DMS 273 treated with DMSO at 0.1 percent for 48 hours (cell line): ENCODE measurements at places on chromosomes 13 and 19.

DNA sequence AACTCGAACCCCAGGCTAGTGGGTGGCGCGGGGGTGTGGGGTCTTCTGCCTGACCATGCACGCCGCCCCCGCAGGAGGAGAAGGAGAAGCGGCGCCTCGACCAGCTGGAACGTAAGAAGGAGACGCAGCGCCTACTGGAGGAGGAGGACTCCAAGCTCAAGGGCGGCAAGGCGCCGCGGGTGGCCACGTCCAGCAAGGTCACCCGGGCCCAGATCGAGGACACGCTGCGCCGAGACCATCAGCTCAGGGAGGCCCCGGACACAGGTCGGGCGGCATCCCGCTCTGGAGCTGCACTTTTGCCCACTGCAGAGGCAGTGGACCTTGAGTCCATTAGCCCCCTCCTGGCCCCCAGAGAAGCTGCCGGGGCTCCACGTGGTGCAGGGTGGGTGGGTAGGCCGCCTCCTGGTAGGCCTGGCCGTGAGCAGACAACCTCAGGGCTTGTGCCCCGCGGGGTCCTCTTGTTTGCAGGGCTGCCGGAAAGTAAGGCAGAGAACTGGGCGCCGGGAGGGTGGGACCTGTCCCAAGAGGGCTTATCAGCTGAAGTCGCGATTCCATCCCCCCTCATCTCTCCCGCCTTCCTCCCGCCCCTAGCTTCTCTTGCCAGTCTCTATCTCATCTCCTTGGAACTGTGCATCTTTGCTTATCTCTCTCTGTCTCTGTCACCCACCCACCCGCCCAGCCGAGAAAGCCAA lies 9.9 kb downstream of the CCDC124 start:
- no peak for DNase-seq

- DNase-seq = no peak
Observed at GRCh38 chr13:24511019-24511815, 1.4 kb downstream of the PARP4 start.

GRCh38 chr13:103957939-103958338 lies 891.7 kb upstream of the SLC10A2 start:
- DNase-seq = no peak

GRCh38 chr13:87590518-87590917 lies 80.7 kb upstream of the SLITRK5 start:
- no peak for DNase-seq

DNA sequence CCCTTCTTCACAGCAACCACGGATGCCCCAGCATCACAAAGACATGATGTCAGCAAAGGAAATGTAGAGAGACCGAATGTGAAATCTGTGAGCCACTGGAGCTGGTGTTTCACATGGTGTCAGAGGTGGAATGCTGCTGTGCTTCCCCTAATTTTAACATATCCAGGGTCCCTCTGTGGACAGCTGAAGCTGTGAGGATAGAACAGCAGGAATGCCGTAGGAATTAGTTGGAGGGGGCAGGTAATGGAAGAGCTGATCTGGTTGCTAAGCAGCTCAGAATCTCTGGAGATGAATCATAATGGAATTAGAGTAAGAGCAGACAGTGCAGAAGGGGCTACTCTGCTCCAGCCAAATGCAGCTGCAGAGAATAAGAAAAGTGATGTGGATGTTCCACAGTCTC lies 68.9 kb upstream of the ZNF835 start:
- DNase-seq = no peak

GRCh38 chr13:41028051-41028450 lies 8.9 kb upstream of the ELF1 start:
- no peak for DNase-seq

- no peak for DNase-seq
Observed at GRCh38 chr13:99012539-99012938, 34.7 kb upstream of the DOCK9 start.

DNA sequence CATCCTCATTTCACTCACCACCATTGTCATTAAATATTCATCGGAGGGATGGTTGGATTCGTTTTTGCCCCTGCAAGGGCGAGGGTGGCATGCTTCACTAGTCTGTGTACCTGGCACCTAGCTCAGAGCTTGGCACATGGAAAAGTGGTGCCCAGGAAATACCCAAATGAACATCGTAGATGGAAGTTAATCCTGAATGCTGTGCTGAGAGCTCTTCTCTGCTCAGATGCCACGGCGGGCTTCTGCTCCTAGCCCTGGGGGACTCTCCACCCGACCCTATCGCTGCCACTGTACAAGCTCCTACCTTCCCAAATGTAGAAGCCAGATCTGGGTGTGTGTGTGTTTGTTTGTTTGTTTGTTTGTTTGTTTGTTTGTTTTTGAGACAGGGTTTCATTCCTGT lies 113.0 kb upstream of the ZNF507 start:
- no peak for DNase-seq

GRCh38 chr19:30387311-30388115 lies 15.3 kb downstream of the ZNF536 start:
- no peak for DNase-seq

DNA sequence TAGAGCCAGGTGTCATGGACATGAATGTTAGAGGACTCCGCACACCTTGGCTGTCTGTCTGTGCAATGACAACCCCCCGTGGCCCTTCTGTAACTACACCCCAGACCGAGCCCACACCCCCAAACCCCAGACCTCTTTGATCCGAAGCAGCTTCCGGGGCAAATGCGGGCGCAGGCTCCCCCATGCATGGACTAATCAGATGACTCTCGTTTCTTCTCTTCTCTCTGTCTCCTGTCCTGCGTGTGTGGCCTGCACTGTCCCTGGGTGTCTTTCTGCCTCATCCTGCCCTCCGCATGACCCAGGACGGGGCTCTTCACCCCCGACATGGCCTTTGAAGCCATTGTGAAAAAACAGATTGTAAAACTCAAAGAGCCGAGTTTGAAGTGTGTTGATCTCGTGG lies 38.9 kb downstream of the TMED1 start:
- no peak for DNase-seq

DNA sequence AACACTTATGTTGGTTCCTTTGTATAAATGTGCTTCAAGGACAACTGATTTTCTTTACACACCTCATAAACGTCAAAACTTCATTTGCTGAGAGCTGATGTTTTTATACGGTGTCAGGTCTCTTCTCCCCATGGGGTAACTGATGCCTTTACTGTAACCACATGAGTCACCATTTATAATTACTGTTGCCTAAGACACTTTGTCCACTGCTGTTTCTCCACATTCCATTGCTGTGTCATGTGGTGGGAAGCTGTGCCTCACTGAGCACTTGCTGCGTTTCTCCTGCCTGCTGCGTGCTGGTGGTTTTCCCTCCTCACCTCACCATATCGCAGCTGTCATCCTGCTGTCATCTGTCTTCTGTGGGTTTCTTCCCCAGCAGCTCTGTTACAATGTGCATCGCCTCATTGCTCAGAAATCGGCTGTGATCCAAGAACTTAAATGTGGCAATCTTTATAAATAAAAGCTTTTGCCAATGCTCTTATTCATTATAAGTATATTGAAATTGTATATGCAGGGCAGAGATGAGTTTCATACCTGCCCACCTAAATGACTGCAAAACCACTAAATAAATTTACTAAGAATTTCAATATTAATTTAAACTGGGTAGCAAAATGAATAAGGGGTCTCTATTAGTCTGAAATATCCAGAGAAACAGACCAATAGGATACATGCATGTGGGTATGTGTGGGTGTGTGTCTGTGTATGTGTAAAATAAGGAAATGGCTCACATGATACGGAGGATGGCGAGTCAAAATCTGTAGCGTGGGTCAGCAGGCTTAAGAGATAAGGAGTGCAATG lies 547.0 kb upstream of the SLITRK5 start:
- no peak for DNase-seq

DNA sequence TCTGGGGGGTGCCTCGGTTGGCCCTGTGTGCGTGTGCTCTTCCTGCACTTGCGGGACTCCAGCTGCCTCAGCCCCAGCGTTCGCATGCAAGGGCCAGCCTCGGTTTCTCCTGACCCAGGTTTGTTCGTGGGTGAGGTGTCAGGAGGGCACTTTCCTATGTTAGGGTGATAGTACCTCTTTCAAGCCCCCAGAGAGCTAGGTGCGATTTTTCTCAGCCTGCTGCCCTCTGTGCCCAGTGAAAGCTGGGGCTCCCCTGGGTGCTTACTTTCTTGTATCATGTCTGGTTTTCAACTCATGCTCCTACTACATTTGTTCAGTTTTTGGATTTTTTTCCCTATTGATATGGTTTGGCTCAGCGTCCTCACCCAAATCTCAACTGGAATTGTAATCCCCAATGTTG lies 289.2 kb downstream of the TEX29 start:
- no peak for DNase-seq

- no peak for DNase-seq
Observed at GRCh38 chr13:101941095-101941783, 460.6 kb downstream of the FGF14 start.
